Osteocyte (in vitro differentiated cells): ENCODE measurements at places on chromosomes 2 and 18. TPM values are rescaled to one million over a fixed set of nuclear protein-coding genes. Genes with fewer than 3 reads are reported as not detected.

DNA sequence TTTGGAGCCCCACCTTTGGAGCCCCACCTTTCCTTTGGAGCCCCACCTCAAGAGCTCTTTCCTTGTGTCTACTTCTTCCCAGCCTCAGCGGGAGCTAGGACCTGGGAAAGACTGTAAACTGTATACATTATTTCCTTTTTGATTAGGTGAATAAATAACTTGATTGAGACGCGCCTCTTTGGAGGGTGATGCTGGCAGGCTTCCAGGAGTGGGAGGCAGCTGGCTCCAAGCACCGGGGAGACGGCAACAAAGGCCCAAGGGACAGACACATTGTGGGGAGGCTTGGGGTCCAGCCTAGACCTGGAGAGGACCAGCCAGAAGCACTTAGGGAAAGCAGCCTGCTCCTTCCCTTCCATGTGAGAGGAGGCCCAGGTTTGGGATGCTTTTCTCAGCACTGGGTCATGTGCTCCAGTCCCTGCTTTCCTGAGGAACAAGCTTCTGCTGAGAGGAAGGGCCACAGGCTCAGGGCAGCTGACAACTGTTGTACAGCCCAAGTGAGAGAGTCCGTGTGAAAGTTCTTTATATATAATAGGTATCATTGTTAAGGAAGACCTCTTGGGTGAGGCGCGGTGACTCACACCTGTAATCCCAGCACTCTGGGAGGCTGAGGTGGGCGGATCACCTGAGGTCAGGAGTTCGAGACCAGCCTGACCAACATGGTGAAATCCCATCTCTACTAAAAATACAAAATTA, 297.2 kb upstream of the SLC14A2 start:
- H3K27me3 ChIP-seq, result peaks cover 25% of the 10 kb centered on the region
- H3K36me3 ChIP-seq, result no peaks in the 10 kb centered on the region
- DNase-seq, result no peak
- H3K4me3 ChIP-seq, result no peak overlapping the region

Gene SETBP1
- 69.3 and 80.0 TPM in 2 replicates for total RNA-seq

Gene ACOXL
- total RNA-seq, result not detected in 2 replicates

Gene ANO7
- total RNA-seq, result 1.3 TPM in 2 replicates

Gene OLA1
- 77.9 and 79.4 TPM in 2 replicates for total RNA-seq
